ENCODE measurements at places on chromosomes 11 and 22.

DNA sequence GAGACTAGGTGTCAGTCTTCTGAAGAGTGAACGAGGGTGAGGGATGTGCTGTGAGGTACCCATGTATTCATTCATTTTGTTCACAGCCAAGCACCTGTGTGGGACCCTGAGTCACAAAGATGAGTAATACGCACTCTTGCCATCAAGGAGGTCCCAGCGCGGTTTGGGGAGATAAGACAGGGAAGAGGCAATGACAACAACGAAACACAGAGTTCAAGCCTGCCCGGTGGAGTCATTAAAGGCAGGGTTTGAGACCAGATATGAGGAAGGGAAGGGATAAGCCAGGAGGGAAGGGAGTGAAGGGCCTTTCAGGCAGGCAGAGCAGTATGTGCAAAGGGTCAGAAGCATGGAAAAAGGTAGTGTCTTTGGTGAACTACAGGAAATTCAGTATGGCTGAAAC, 4.6 kb downstream of the DCHS1 start:
- DNase-seq, result no peak

- DNase-seq, result no peak
Observed at GRCh38 chr11:68213135-68213515, at the start of gene KMT5B. Gene KMT5B (minus strand): TSS chr11:68213296. CDS start chr11:68190076, 23,220 bp downstream.

DNA sequence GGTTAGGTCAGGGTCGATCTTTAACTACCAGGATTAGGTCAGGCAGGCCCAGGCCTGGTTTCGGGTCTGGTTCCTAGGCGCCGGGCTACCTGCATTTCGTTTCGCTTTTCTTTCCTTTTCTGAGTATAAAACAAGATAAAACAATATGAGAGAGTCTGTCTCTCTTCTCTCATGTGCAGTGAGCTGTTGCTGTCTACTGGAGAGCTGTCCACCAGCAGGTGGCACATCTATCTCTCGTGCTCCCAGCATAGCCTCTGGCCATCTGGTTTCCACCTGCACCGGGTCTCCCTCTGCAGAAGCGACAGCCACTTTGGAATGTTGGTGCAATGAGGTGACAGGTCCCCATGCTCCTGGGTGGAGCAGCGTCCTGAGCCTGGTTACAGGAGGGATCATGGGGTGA, 27.6 kb downstream of the RIBC2 start:
- peak; percentile 51 for DNase-seq

- no peak for DNase-seq
Observed at GRCh38 chr22:46060292-46061123, 83.5 kb upstream of the WNT7B start.

- DNase-seq, result no peak
Observed at GRCh38 chr11:2198621-2199365, 27.2 kb upstream of the TH start.

- no peak for DNase-seq
Observed at GRCh38 chr22:24542641-24543040, 12.3 kb downstream of the GUCD1 start.

- DNase-seq, result no peak
Observed at GRCh38 chr22:35434061-35434710, 34.2 kb downstream of the MCM5 start.

DNA sequence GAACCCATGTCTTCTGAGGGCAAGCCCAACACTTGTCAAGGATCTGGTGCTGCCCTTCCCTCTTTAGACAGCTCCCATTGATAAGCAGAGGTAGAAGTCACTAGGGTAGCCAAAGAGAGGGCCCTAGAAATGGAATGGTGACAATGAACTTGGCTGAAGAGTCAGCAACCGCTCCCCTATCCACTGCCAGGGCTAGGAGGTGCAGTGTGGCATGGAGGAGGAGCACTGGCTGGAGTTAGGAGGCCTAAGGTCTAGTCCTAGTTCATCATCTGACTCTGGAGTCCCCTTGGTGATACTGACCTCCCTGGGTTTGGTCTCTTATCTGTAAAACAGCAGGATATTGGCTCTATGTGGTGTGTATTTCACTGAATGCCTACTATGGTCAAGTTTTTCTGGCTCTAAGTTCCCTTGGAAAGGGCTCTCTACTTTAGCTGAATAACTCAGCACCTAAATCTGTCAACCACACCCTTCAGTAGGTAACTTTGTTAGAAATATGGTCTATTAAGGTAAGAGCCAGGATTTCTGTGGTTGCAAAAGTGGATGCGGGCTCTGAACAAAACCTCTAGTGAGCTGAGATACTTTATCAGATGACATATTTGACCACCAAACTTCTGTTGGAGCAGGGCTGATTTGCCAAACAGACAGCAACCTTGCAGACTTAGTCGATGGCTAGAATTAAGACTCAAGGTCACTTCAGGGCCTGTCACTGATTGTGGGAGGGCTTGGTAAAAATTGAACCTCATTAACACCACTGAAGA, 10.5 kb downstream of the TIMP3 start:
- DNase-seq, result no peak

DNA sequence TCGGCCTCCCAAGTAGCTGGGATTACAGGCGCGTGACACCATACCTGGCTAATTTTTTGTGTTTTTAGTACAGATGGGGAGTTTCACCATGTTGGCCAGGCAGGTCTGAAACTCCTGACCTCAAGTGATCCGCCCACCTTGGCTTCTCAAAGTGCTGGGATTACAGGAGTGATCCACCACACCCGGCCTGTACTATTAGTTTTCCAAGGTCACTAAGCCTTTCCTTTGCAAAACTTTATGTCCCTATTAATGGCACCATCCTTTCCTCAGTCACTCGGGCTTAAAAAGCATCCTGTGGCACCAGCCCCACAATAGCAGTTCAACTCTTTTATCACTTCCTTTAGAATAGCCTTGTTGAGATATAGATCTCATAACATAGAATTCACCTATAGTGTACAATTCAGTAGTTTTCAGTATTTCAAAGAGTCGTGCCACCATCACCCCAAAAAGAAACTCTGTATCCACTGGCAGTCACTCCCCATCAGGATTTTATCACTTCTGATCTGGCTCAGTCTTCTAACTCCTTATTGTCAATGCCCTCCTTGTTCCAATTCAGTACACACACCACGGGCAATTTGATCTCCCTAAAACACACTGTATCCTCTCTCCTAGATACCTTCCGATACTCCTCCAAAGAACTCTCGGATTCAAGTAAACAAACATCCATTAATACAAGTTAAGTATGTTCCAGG, 921 bp upstream of the BCL2L13 start:
- DNase-seq, result no peak

DNA sequence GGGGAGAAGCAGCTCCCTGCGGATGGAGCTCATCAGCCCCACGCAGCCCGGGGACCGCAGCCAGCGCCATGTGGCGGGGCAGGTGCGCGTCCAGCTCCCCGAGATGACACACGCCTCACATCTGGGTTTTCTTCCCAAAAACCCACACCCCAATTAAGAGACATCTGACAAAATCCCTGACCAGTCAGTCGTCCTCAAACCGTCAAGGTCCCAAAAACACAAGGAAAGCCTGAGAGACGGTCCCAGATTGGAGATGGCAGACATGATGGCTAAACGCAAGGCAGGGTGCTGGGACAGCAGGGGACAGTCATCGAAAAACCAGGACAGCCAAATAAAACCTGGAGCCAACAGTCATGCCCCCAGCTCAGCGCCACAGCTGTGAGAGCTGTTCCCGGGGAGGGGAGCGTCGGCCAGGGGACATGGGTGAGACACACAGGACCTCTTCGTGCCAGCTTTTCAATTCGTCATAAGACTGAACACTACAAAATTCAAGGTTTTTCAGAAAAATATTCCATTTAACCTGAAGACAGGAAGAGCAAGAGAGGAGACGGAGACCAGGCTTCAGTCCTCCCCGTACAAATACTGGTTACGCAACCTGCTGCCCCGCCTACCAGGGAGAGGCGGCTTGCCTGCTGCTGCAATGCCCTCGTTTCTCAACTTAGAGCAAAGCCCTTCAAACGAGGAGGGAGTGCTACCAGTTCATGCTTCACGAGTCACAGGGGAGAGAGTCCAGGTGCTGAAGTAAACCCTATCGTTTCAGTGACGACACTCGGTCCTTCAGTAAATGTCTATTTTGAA, 10.5 kb downstream of the TOLLIP start:
- DNase-seq, result no peak

- no peak for DNase-seq
Observed at GRCh38 chr11:106683435-106683834, 334.8 kb downstream of the GUCY1A2 start.

DNA sequence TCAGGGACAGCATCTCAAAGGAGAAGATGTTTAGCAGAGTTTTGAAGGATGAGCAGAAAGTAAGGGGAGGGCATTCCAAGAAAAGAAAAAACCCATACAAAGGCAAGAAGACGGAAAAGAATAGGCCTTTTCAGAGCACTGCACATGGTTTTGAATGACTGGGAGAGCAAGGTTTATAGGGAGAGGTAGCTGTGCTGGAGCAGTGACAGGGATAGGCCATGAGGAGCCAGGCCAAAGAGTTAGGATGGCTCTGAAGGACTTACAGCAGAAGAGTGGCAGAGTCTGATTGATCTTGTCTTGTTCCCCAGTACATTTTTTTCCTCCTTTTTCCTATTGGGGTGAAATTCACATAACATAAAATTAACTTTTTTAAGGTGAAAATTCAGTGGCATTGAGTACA, 55.8 kb upstream of the PAK1 start:
- no peak for DNase-seq

GRCh38 chr11:61826930-61827570, 1.1 kb upstream of the FADS2 start:
- DNase-seq, result no peak

- no peak for DNase-seq
Observed at GRCh38 chr22:19996694-19997384, 19.8 kb downstream of the ARVCF start.

DNA sequence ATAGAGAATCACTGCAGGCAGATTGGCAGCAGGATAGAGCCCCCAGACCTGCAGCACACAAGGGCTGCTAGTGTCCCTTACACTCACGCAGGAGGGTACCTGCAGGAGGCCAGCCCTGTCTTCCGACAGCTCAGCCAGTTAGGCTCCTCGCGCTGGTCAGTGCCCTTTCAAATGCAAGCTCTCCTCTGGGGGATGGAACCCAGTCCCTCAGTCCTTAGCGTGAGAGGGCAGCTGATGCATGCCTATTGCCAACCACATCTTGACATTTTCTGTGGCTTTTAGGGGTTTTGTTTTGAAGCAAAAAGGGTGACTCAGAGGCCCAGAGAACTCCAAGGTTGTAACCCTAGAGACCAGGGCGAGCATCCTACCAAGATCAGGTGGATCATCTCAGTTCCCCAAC, 40.0 kb downstream of the WNT11 start:
- DNase-seq, result peak; percentile 41

DNA sequence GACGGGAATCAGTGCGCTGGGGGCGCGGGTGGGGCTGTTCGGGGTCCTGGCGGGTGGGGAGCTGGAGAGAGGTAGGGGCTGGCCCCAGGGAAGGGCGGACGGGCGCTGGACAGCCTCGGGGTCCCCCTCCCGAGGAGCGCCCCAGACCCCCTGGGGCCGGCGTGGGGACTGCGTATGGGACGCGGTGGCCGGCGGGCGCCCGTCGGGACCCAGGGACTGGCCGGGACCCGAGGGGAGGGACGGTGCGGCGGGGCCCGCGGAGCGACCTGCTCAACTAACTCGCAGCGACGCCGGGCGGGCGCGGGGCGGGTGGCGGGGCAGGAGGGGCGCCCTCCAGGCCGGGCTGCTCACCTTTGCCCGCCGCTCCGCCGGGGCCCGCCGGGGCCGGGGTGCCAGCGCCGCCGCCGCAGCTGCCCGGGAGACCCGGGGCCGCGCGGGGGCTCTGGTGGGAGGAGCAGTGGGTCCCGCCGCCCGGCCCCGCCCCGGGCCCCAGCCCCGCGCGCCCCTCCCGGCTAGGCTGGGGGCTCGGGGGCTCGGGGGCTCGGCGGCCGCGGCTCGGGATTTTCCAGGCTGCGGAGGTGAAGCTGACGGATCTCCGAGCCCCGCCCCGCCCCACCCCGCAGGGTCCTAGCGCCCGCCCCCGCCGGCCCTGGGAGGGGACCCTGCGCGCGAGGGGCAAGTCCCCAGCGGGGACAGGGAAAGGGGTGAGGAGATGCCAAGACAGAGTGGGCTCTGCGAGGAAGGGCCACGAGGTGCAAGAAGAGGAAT, 12.3 kb downstream of the STARD10 start:
- peak; percentile 64 for DNase-seq

- no peak for DNase-seq
Observed at GRCh38 chr22:50220603-50221409, 20.0 kb downstream of the SELENOO start.

- DNase-seq, result no peak
Observed at GRCh38 chr11:61359516-61359915, 2.2 kb downstream of the CYB561A3 start.

DNA sequence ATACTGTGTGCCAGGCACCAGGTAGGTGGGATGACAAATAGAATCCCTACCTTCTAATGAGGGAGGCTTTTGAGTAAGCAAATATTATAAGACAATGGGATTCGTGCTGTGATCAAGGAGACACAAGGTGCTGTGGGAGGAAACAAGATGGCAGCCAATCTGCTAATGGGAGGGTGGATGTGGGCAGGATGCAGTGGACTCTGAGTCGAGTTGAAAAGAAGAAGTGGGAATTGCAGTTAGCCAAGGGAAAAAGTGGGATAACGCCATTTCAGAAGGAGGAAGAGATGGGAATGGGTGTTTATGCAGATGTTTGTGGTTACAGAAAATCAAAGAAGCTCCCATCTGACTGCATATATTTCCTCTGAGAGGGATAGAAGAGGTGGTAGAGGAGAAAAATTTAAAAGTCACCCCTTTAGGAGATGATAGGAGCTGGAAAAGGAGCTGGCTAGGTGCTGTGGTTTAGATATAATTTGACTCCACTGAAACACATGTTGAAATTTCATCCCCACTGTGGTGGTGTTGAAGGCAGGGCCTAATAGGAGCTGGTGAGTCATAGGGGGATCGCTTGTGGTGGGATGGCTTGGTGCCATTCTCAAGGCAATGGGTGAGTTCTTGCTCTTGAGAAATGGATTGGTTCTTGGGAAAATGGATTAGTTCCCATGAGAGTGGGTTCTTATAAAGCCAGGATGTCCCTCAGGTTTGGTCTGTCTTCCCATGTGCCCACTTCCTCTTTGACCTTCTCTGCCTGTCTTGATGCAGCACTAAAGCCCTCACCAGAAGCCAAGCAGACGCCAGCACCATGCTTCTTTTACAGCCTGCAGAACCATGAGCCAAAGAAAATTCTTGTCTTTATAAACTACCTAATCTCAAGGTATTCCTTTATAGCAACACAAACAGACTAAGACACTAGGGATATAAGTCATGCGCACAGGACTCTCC, 30.0 kb upstream of the POU2AF1 start:
- no peak for DNase-seq

- no peak for DNase-seq
Observed at GRCh38 chr11:34345991-34346480, 11.8 kb downstream of the ABTB2 start.

- no peak for DNase-seq
Observed at GRCh38 chr11:1155274-1155693, 2.5 kb upstream of the MUC5AC start.

- no peak for DNase-seq
Observed at GRCh38 chr22:37310815-37311595, 28.7 kb downstream of the CYTH4 start.

DNA sequence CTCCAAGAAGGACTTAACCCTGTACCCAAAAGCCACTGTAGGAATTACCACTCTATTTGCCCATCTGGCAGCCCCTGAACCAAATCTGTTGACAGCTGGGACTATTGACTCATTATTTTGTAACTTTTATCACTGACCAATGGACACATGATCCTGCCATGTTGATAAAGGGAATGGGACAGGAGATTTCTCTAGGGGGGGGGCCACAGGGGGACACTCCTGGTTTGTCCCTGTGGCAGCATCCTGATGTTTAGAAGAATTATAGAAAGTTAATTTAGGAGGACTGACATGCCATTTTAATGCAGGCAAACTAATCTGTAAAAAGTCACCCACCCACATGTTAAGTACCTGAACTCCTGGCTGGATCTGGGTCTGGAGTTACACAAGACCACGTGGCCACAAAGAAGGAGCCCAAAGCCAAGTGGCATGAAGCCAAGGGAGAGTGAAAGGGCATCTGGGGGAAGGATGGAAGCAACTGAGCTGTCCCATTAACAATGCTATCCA, 558.1 kb downstream of the ETS1 start:
- no peak for DNase-seq
